ENCODE measurements at places on chromosomes 3 and 15.

DNA sequence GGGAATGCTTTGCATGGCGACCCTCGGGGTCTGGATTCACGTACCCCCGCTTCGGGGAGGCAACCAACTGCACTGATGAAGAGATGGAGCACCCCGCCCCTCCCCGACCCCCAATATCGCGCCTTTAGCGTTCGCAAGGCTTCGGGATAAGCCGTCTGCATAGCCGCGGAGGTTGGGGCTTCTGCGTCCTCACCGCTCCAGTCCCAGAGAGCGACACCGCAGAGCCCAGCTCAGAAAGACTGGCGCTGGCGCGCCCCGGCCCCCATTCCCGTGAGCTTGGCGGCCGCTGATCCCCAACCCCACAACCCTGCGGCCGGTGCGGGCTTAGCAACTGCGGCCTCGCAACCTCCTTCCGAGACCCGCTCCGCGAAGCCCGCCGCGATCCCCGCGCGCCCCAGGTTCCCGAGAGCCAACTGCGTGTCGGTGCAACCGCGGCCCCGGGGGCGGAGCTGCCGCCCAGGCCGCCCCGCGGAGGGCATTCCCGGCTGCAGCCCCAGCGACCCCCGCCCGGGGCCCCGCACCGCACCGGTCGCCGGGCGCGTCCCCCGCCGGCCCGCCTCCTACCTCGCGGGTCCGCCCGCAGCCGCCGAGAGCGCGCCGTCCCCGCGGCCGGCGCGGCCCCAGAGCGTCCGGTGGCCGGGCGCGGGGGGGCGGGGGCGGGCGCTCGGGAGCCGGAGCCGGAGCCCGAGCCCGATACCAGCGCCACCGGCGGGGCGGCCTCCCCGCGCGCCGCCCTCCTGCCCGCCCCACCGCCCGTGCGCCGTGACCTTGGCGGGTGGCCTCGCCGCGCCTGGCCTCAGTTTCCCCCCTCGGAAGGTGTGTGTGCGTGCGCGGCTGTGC, 79.5 kb downstream of the IQSEC1 start:
- DNase-seq, result no peak

DNA sequence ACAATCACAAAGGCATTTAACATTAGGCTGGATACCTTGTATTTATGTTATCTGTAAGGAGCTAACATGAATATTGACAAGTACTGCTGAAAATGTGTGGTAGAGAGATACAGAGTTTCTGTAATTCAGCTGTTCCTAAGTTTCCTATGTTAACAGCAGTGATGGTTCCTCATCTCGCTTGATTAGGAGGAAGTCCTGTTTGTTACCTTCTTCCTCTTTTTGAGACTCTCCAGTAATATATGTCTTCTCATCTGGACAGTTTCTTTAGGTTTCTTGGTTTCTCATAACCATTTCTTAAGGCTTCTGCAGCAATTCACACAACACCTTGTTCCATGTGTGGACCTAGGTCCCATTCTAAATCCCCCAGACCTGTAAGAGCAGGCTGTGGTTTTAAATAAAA, 11.4 kb upstream of the PEX5L start:
- DNase-seq, result no peak

GRCh38 chr3:187013159-187013716, 82.9 kb downstream of the ST6GAL1 start:
- DNase-seq, result no peak

DNA sequence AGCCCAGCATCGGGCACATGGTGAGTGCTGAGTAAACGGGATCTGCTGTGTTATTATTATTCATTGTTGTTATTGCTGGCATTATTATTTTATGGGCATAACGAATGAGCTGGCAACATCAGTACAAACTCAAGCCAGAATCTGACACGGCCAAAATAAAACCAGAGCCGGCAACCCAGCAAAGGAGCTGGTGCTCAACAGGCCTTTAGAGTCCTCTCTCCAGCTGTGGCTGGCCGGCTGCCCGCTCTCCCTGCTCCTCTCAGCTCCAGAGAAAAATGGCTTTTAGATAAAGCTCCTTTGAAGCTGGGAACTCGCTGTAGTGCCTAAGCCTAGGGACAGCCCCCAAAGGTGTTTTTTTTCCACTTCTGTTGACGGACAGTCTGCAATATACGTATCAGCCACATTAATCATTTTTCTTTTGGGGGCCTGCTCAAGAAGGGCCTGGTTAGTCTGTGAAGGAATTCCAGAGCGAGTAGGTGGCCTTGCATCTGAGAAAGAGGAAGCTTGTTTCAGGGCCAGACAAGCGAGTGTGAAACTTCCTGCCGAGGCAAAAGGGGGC, 193.9 kb upstream of the UBE2E1 start:
- DNase-seq, result no peak

DNA sequence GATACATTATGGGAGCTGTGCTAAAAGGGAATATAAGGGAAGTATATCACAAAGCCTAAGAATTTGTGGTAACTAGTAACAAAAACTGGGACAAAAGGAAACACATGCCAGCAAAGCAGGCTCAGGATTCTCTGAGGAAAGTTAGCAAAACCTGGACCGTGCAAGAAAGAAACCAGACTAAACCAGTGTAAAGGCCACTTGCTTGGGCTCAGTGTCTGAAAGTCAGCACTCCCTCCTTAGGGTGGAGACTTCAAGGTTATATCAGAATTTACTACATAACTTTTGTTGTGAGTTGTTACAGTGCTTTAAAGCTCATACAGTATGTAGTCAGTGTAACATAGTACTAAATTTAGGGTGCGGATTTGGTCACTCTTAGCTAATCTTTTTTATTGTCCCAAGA, 269.9 kb upstream of the GADL1 start:
- no peak for DNase-seq

- DNase-seq, result no peak
Observed at GRCh38 chr3:38457111-38458003, 3.7 kb downstream of the ACVR2B start.

GRCh38 chr3:10223676-10224639, 24.3 kb upstream of the TATDN2 start:
- no peak for DNase-seq

GRCh38 chr3:16668776-16669545, 63.7 kb upstream of the DAZL start:
- no peak for DNase-seq

GRCh38 chr3:66442254-66443117, 58.3 kb downstream of the LRIG1 start:
- DNase-seq, result peak; percentile 7

GRCh38 chr3:66095295-66096001, 56.7 kb upstream of the MAGI1 start:
- DNase-seq, result no peak

GRCh38 chr15:67280217-67280616, 25.6 kb downstream of the IQCH start:
- no peak for DNase-seq

GRCh38 chr3:172038798-172039435, 461 bp upstream of the FNDC3B start:
- DNase-seq, result no peak

- DNase-seq, result no peak
Observed at GRCh38 chr3:130259166-130259874, 86.2 kb upstream of the COL6A5 start.

DNA sequence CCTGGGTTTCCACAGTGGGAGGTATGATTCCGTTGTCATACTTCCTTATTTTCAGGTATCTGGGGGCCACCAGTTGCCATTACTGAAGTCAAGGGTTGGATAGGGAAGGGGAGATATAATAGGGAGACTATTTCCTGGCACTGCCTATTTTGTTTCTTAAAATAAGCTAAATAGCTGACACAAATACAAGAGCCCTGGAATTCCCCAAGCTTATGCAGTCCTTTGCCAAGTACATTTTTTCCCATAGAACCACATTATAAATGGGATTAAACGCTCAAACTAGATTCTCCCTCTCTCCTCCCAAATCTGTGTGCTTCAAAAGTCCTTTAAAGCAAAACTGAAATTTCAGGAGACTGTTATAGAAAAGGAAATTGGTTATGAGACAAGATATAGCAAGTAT, 68.7 kb downstream of the AP4E1 start:
- no peak for DNase-seq

- no peak for DNase-seq
Observed at GRCh38 chr3:190361791-190362190, 26.2 kb upstream of the CLDN16 start.

GRCh38 chr3:69320871-69321271, 65.0 kb downstream of the FRMD4B start:
- DNase-seq, result no peak

GRCh38 chr3:102006812-102007485, 157.6 kb downstream of the NFKBIZ start:
- DNase-seq, result peak; percentile 7

- peak; percentile 66 for DNase-seq
Observed at GRCh38 chr15:78149805-78150751, 916 bp downstream of the IDH3A start.

GRCh38 chr15:89963301-89964231, 37.6 kb upstream of the ZNF710 start:
- DNase-seq, result no peak

GRCh38 chr15:58805095-58805494, 34.0 kb downstream of the MINDY2 start:
- no peak for DNase-seq

DNA sequence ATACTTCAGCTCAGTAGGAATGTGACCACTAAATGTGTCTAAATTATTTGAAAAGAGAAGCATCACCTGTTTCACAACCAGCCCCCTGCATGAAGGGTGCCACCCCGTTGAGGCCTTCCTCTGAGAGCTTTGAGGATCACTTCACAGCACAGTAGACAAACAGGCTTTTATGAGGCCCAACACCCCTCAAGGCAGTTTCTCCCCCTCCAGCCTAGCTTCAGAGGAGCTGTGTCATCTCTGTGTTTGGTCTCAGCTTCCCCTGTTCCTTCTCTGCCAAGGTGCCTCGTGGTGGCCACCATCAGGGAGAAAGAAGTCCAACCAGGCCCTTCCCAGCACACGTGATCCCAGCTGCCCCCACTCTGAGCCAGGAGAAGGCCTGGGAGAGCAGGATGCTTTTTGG, 21.6 kb upstream of the DUSP7 start:
- no peak for DNase-seq

- DNase-seq, result no peak
Observed at GRCh38 chr3:111874177-111874820, 15.2 kb downstream of the PHLDB2 start.

DNA sequence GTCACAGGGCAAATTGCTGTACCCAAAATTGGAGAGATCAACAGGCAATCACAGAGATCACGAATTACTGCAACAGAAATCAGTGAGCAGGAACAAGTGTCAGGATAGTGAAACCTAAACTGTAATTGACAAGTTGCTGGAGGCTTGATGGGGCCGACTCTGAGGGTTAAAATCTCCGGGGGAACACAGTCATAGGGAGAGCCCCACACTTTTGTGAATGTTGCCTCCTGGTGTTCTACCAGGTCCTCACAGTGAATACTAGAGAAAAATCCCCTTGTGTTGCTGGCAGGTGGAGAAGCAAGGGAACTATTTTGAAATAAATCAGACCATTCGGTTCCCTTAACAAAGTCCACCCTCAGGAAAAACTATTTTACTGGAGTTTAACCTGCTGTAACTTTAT, 697.5 kb upstream of the CBLB start:
- DNase-seq, result no peak

DNA sequence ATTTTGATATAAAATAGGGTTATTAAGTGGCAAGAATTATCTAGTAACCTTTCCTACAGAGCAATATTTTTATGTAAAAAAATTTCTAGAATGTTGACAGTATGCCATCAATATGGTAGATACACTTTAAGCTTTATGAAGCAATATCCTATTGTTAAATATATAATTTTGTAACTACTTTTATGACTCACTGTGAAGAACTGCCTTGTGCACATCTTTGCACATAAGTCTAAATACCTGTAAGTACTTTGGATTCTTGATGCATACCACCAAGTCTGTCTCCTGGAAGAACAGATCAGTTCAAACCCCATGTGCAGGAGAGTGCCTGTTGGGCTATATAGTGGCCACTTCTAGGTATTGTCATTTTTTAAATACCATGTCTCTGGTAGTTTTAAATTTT, 205.7 kb upstream of the EIF1B start:
- DNase-seq, result no peak

DNA sequence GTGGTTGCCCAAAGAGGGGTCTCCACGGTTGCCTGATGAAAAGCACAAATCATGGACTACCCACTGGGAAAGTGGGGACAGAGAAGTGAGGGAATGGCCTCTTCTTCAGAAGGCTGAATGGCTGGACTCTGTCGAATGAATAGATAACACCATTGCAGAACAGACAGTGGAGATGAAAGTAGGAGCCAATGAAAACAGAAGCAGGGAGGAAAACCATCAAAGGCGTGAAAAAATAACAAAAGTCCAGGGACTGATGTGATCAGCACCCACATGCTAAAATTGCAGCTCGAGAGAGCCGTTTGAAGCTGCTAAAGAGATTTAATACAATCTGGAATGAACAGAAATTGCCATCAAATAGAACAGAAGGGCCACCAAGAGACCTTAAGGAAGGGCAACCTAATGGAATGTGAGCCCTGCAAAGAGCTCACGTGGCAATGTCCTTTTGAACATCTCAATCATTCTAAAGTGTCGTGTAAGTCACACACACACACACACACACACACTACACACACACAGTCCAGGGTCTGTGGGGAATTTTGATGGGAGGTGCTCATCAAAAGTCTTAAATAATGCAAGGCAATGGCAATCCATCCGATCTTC, 130.9 kb upstream of the ICE2 start:
- DNase-seq, result no peak

- DNase-seq, result no peak
Observed at GRCh38 chr15:77904901-77905300, 172.6 kb downstream of the TBC1D2B start.

- DNase-seq, result no peak
Observed at GRCh38 chr3:56758539-56758981, 43.2 kb downstream of the ARHGEF3 start.

GRCh38 chr3:28940530-28940929, 340.3 kb upstream of the RBMS3 start:
- DNase-seq, result no peak

- DNase-seq, result no peak
Observed at GRCh38 chr3:154356009-154356408, 31.7 kb upstream of the DHX36 start.

DNA sequence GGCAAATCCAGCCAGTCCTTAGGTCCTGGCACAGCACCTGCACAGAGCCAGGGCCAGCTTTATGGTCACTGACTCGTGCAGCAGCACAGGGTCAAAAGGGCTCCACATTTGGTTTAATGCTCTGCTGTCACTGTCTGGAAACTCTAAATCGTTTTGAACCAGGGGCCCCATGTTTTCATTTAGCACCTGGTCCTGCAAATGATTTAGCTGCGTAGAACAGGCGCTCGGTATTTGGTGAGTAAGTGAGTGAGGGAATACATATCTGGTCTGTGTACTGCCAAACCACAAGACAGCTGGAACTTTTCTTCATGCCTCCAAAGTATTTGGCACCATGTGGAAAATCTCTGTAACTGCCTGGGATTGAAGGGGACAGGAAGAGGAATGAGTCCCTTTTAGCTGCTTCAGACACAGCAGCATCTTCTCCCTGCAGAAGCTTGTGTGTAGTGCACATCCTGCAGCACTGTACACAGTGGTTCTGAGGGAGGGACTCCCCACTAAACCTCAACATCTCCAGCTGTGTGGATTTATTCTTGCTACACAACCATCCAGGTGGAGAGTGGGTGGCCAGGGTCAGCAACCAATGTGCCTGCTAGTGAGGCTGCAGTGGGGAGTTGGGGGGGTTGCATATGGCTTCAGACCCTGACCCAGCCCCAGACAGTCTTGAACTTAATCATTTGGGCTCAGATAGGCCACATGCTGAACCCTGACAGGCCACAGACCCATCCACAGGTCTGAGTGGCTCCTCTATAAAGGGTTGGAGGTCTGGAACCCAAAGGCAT, 1.1 kb downstream of the SH2D7 start:
- DNase-seq, result no peak

GRCh38 chr15:70261083-70261482, 163.4 kb upstream of the TLE3 start:
- no peak for DNase-seq

All from COR-L47 (cell line).